ENCODE measurements at places on chromosomes 1 and 21.

DNA sequence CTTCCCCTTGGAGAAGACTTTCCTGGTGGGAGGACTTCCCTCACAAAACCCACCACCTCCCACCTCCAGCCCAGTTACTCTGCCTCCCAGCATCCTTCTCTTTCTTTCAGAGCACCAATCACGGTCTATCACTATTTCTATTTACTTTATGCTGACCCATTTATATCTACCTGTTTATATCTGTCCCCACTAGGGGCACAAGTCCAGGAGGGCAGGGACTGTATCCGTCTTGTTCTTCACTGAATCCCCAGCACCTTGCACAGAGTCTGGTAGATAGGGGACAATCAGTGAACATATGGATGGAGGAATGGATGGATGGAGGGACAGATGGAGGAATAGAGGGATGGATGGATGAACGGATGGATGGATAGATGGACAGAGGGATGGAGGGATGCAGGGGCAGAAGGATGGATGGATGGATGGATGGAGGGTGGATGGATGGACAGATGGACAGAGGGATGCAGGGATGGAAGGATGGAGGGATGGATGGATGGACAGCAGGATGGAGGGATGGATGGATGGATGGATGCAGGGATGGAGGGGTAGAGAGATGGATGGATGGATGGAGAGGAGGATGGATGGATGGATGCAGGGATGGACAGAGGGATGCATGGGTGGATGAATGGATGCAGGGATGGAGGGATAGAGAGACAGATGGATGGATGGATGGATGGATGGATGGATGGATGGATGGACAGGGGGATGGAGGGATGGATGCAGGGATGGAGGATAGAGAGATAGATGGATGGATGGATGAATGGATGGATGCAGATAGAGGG lies 5.5 kb downstream of the C1QB start:
- peak; percentile 17 for DNase-seq

- no peak for DNase-seq
Observed at GRCh38 chr1:162206300-162206699, 136.8 kb downstream of the NOS1AP start.

DNA sequence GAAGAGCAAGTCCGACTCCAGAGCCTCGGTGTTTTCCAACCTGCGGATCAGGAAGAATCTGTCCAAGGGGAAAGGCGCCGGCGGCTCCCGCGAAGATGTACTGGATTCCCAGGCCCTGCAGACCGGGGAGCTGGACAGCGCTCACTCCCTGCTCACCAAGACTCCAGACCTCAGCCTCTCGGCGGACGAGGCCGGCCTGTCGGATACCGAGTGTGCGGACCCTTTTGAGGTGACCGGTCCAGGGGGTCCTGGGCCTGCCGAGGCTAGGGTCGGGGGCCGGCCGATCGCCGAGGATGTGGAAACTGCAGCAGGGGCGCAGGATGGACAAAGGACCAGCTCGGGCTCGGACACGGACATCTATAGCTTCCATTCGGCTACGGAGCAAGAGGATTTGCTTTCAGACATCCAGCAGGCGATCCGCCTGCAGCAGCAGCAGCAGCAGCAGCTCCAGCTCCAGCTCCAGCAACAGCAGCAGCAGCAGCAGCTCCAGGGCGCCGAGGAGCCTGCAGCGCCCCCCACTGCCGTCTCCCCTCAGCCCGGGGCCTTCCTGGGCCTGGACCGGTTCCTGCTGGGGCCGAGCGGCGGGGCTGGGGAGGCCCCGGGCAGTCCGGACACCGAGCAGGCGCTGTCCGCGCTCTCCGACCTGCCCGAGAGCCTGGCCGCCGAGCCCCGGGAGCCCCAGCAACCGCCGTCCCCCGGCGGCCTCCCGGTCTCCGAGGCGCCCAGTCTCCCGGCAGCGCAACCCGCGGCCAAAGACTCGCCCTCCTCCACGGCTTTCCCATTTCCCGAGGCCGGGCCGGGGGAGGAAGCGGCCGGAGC lies 827 bp downstream of the FMN2 start:
- DNase-seq = peak; percentile 33

DNA sequence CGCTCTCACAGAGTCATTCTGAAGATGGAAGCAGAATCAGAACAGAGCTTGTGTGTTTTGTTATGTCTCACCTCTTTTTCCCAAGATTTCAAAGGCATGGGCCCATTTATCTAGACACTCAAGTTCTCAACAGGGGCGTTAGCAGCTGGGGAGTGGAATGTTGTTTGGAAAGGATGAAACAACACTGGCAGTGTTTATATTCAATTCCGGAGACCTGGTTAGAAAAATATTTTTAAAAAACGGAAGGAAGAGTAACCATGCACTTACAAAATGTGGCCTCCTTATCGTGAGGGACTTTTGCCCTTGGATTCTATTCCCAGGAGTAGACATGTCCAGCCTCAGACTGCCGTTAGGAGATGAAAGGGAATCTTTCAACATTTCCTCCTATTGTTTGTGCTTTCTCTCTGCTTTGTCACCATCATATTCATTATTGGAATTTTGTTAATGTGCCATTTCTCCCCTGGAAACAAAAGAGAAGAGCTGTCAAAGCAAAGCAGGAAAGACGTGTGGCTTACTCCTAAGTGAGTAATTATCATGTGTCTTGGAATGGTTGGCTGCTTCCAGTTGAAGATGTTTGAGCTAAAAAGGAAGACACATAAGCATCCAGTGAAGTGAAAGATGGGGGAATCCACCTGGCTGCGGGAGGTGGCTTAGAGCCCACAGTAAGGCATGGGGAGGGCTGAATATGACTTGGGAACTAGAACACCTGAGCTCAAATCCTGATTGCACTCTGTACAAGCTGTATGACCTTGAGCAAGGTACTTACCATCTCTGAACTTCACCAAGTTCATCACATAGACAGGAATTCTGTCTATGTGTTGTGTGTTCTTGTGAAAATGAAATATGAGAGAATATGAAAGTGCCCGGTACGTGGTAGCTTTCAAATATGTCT lies 71.7 kb upstream of the JUN start:
- DNase-seq = peak; percentile 90

DNA sequence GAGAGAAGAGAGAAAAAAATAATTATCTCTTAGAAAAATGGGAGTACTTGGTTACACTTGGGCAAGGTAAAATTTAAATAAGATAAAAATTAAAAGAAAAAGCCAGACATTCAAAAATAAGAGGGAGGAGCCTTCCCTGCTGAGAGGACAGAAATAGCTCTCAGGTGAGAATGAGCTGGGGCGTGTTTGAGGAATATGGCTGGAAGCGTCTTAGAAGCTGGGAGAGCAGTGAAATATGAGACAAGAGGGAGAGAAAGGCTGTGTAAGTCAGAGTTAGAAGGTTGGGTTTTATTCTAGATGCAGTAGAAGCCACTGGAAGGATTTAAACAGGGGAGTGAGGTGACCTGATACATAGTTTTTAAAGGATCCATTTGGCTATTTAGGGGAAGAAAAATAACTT lies 154.2 kb upstream of the L1TD1 start:
- no peak for DNase-seq

GRCh38 chr1:62438163-62438562 lies 1.3 kb downstream of the USP1 start:
- peak; percentile 27 for DNase-seq
